Central memory CD4-positive, alpha-beta T cell (primary cell): ENCODE measurements at places on chromosomes 1 and 21.

GRCh38 chr1:182357913-182358312 is 33.7 kb downstream of the GLUL start:
- DNase-seq = no peak

DNA sequence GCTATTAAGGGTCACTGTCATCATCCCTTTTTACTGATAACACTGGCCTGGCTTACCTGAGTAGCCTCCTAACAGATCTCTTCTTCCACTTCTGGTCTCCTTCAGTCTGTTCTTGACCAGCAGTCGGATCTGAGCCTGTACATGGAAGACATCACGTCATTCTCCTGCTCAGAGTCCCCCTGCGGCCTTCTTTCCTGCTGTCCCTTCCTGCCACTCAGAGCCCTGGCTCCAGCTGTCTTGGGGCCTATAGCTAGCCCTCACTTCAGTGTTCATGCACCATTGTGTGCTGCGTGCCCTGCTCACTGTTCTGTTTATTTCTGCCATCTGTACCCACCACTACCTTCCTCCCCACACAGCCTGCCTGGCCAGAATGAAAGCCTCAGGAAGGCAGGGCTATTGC is 8.4 kb downstream of the ADARB1 start:
- DNase-seq = no peak

GRCh38 chr1:51328279-51328678 is 2.1 kb downstream of the TTC39A start:
- DNase-seq = no peak

GRCh38 chr1:6445062-6445763 is 20.6 kb downstream of the ESPN start:
- DNase-seq = peak; percentile 29

- DNase-seq = no peak
Measured at GRCh38 chr1:85495556-85495955, 30.6 kb upstream of the DDAH1 start.

- no peak for DNase-seq
Measured at GRCh38 chr1:53614231-53615021, 124.5 kb downstream of the GLIS1 start.

- no peak for DNase-seq
Measured at GRCh38 chr1:232319518-232320210, 310.3 kb downstream of the SIPA1L2 start.

- DNase-seq = no peak
Measured at GRCh38 chr1:119617751-119618691, 30.0 kb downstream of the ZNF697 start.

DNA sequence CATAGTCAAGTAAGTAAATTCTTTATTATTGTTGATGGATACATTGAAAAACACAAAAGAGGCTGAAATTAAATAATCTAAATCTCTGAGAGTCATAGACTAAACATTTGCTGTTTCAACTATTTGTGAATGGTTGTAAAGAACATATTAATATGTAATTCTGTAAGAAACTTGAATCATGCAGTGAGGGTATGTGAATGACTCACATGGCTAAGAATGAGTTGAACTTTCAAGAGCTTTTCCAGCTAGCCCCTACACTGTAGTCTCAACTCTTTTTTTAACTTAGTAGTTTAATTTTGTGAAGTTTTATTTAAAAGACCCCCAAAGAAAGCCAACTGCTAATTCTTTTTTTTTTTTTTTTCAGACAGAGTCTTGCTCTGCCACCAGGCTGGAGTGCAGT is 588.1 kb downstream of the DPYD start:
- DNase-seq = no peak

DNA sequence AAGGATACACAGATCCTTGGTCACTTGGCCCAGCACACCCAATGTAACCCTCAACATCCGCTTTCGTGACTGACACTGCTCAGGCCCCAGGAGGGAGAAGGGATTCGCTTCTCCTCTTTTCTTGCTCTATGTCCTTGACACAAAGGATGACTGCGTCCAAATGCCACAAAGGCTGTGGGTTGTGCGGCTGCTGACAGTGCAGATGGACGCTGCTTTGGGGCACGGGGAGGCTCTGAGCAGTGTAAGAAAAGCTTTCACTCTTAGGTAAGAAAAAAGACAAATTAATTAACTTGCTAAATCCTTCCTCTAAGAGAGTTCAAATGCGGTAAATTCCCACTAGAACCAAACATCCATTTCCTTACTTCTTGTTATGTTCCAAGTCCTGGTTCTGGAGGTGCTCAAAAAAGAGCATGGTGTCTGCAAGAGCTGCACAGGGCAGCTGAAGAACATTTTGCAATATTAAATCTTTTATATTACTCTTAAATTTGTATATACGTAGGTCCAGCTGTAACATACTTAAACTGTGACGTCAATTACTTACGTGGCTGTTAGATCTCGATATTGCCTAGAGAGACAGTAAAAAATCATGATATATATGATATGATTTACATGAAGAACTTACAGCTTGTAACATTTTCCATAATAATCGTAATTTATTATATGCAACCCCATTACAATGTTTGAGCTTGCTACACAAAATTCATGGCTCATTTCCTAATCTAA is 19.4 kb upstream of the EPHB2 start:
- DNase-seq = no peak

DNA sequence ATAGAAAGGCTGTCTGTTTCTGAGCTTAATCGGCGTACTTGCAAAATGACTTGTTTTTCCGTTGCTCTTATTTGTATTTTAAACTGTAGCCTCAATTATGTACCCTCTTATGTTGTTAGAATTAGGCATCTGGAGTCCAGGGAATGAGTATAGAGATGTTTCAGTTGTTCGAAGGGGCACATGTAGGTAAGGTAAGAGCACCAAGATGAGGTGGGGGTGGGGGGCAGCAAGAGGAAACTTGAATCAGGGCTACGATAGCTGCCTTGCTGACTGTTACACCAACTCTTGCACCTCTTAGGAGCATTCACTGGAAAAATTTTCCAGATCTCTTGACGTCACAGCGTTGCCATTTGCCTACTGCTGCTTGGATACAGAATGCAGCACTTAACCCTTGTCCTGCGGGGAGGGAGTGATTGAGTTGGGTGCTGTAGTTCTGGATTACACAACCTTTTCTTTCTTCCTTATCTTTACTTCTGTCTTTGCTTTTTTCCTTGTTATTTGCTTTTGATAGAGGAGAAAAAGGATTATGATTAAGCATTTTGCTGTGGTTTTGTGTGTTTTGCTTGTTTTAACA is 3.2 kb downstream of the ATP1B1 start:
- DNase-seq = no peak

- peak; percentile 9 for DNase-seq
Measured at GRCh38 chr21:21163904-21164303, 165.7 kb downstream of the NCAM2 start.

DNA sequence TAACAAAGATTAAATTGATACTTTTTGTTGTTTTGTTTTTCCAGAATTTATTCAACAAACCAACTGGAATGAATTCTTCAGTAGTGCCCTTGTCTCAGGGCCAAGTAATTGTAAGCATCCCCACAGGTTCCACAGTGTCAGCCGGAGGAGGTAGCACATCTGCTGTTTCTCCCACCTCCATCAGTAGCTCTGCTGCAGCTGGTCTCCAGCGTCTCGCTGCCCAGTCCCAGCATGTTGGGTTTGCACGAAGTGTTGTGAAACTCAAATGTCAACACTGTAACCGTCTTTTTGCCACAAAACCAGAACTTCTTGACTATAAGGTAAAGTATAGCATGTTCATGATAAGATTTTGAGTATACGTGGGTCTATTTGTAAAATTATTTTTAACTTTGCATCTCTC is 118.5 kb downstream of the ZMYM4 start:
- no peak for DNase-seq

GRCh38 chr1:70707214-70707613 is 296.1 kb downstream of the CTH start:
- DNase-seq = no peak

DNA sequence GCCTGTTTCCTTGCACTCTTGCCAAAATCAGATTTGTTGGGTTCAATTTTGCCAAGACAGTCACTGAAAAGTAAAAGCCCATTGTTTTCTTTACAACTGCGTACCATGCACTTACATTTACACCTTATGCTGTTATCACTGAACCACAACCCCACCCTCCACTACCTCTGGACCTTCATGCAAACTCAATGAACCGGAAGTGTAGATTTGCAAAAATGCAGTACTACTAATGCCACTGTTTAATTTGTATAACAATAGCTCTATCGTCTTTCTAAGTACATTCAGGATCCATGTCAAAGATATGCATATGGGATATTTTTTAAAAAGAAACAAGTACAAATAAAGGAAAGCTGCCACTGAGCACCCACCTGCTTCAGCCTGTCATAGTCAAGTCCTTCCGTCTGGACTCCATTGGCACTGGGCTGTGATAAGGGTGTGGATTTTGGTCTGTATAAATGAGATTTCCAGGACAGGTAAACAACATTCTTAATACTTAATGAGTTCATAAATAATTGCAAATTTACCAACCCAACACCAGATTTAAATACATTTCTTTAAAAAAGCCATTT is 72.9 kb upstream of the LBR start:
- DNase-seq = no peak

- no peak for DNase-seq
Measured at GRCh38 chr1:3366126-3367051, 88.1 kb upstream of the ARHGEF16 start.

GRCh38 chr1:182598296-182598695 is 5.9 kb downstream of the RGS16 start:
- no peak for DNase-seq

DNA sequence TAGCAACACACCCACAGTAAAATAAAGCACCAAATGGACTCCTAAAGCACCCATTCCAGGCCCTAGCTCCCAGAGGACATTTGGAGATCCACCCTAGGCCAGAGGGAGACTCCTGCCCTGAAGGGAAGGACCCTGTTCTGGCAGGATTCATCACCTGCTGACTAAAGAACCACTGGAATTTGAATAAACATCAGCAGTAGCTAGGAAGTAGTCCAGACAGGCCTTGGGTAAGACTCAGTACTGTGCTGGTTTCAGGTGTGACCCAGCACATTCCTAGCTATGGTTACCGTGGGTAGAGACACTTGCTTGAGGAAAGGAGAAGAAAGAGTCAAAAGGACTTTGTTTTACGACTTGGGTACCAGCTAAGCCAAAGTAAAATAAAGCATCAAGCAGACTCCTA is 92.7 kb upstream of the LRRC7 start:
- no peak for DNase-seq

GRCh38 chr1:206921772-206922265 is at the start of gene FCMR:
FCMR (minus strand) TSS chr1:206921941; CDS start chr1:206921854, 87 bp downstream.
- DNase-seq = peak; percentile 71

DNA sequence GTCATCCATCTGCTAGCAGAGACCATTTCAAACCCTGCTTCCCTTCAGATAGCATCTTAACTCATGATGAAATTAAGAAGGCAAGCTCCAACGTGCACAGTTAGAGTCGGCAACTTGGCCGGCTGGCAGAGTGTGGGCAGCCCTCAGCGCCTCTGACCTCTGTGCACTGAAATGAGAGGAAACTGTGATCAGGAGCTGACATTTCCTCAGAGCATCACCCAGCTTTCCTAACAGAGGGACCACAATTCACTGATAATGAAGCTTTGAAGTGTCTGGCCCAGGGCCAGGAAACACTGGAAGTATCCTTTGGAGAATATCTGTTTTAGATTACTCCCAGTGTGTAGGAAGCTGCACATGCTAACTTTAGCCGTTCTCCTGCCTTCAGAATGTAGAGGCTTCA is 145.0 kb upstream of the ZC3H11B start:
- DNase-seq = no peak

DNA sequence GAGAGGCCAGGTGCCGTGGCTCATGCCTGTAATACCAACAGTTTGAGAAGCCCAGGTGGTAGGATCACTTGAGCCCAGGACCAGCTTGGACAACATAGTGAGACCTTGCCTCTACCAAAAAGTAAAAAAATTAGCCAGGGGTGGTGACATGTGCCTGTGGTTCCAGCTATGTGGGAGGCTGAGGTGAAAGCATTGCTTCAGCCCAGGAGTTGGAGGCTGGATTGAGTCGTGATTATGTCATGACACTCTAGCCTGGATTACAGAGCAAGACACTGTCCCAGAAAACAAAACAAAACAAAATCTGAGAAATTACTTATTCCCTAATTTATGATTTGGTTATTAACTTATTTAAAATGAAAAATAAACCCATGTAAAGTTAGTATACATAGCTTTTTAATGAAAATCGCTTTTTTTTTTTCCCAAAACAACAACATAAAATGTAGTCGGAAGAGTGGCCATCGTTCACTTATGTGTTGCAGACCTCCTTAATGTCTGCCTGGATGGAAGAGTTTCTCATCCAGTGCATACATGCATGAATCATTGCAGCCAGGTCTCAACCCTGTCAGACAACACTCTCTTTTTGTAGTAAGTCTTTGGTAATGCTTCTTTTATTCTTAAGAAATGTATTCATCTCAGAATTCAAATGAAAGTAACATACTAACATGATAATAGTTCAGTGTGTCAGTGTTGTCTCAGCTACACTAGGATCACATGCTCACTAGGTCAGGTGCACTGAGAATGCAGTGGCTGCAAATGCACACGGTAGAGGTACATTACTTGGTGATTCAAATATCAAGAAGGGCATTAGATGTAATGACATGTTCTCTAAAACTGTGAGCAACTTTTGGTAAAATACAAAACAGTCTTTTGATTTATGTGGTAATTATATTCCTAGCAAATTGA is 28.0 kb downstream of the ITSN1 start:
- no peak for DNase-seq

- DNase-seq = no peak
Measured at GRCh38 chr21:39152271-39152670, 31.0 kb downstream of the PSMG1 start.

- DNase-seq = no peak
Measured at GRCh38 chr1:73907051-73907450, 290.9 kb downstream of the LRRIQ3 start.

- no peak for DNase-seq
Measured at GRCh38 chr1:21287905-21288514, 2.3 kb downstream of the ECE1 start.

GRCh38 chr1:32659581-32659980 is 8.6 kb downstream of the RBBP4 start:
- no peak for DNase-seq

DNA sequence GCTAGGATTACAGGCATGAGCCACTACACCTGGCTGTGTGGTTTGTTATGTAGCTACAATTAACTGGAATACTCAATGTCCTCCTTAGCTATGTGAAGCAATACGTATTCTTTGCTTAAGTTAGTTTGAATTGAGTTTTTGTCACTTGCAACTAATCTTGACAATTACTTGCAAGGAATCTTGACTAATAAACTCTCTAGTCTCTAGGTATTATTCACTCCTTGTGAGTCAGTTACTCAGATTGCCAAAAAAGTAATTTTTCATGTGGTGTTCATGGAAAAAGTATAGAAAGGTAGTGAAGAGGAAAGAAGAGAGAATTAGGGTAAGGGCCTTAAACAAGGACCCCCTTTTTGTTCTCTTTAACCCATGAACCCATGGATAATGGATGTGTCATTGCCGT is 7.6 kb upstream of the SNX27 start:
- no peak for DNase-seq

DNA sequence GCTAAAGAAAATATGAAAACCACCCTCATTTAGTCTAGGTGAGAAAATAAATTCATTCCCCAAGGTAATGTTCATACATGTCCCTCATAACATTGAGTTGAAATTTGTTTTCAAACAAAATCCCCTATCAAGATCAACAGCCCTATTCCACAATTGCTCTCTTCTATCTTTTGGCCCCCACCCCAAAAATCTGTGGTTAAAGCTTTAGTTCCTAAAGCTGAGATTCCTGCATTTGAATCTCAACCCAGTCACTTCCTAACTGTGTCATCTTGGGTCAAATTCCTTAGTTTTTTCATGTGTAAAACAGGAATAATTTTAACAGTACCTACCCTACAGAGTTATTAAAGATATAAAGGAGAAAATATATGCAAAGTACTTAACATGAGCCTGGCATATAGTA is 22.0 kb downstream of the KIAA0319L start:
- no peak for DNase-seq
